H7 (cell line): ENCODE measurements at places on chromosomes 16 and 17. TPM values are rescaled to one million over a fixed set of nuclear protein-coding genes. Genes with fewer than 3 reads are reported as not detected.

Gene CALB2
- 0.30 and 1.0 TPM in 2 replicates for total RNA-seq

Gene NOXO1
- 1.3 TPM in 1 of 2 replicates, not detected in the other for total RNA-seq

Gene FSCN2
- 0.33 TPM in 1 of 2 replicates, not detected in the other for total RNA-seq

Gene TAT
- total RNA-seq = not detected in 2 replicates

Gene NAA60
- total RNA-seq = 11.0 and 12.6 TPM in 2 replicates

Gene CCDC154
- 0.11 TPM in 1 of 2 replicates, not detected in the other for total RNA-seq
